IPS DF 19.7 (cell line): ENCODE measurements at places on chromosomes 13 and 19.

GRCh38 chr13:78650717-78651083 lies 8.3 kb downstream of the OBI1 start:
- DNase-seq, result no peak

DNA sequence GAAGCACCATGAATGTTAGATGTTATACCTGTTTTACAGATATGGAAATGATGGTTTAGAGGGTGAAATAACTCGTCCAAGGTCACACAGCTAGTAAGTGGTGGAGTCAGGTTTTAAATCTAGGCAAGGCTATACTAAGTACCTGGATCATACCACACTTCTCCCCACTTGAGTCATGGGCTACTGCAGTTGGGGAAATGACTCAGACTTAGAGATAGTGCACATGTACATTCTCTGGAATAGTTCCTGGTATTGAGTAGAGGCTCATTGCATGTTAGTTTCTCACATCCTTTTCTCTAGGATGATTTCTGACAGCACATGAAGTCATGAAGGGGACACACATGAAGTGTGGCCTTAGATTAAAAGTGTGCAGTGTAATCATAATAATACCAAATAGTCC lies 76.2 kb upstream of the TNFSF11 start:
- no peak for DNase-seq

DNA sequence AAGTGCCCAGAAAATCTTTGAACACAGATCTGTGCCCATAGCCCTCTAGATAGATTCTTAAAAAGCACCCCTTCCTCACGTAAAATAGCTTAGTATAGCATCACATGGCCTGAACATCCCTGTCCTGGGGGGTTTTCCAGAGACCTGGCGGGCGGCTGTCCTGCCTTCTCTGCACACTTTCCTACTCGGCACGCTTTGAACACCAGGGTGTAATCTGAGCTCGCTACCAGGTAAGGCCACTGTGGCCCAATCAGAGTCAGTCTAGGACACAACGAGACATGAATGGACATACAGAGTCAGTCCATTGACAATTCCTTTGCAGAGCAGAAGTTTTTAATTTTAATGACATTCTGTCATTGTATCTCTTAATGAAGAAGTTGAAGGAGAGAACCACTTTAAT lies 8.1 kb downstream of the CYP2A13 start:
- no peak for DNase-seq

DNA sequence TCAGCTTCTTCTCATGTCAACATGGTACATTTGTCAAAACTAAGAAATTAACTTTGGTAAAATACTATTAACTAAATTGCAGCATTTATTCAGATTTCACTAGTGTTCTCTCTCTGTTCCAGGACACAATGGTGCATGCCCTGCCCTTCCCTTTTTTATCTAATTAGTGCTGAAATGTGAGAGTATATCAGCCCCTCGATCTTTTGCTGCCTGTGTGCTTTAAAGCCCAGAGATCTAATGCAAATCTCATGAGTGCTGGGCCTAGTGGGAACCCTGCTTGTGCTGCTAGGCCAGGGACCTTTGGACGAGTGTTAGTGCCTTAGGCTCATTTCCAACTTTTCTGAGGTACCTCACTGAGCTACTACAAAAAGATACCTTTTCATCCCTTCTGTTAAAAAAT lies 221.1 kb upstream of the EDNRB start:
- DNase-seq, result no peak

DNA sequence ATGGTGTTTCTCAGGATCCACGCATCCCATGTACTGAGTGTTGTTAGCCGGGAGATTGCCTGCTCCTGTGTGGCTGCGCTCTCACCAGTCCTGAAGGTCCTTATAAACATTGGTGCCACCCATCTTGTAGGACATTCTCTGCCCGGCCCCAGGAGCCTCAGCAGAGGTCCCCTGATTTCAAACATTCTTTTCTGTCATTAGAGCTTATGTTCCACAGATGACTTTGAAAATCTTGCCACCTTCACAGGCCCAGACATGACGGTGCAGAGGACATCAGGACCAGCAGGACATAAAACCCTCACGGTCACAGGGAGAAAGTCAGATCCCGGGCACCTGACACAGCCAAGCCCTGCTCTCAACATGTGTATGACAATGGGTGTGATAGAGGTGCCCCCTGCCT lies 33.2 kb upstream of the PEPD start:
- DNase-seq, result no peak

GRCh38 chr19:55620410-55621204 lies 3.8 kb downstream of the ZNF784 start:
- no peak for DNase-seq

- DNase-seq, result no peak
These were observed 5.6 kb upstream of the PRR36 start for GRCh38 chr19:7879836-7880235.

DNA sequence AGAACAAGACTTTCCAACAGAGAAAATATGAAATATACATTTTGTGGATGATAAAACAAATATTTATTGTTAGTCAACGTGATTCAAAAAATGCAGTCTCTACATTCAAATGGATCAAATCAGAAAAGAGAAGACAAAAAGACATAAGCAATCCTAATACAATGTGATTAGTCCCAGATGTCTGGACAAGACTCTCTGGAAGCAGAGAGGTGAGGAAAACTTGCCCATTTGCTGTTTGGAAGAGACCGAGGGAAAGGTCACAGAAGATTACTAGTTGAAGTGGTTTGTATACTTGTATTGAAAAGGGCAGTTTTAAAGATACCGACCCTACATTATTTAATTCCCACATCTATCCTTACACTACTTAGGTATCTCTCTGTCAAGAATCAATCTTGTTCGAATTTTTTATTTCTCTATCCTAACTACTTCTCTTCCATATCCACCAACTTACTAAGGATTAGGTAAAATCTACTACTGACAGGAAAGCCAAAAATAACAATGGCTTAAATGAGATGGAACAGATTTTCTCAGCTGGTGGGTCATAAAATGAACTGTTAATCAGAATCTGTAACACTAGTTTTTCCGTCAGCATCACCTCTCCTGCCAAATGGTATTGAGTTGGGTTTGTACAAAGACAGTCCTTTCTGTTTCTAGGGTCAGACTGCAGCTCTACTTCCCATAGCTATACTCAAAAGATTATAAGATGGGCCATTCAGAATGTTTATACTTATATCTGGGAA lies 497.1 kb downstream of the DCT start:
- DNase-seq, result no peak
